ENCODE measurements at places on chromosomes 3 and 15. TPM values are rescaled to one million over a fixed set of nuclear protein-coding genes. Genes with fewer than 3 reads are reported as not detected.

Gene IGSF11
- total RNA-seq, result not detected

Gene XCR1
- not detected for total RNA-seq

Gene CAMK2N2
- total RNA-seq, result 1.4 TPM

Gene UBP1
- 46.1 TPM for total RNA-seq

Gene HDAC11
- 14.8 TPM for total RNA-seq

Gene ZNF774
- total RNA-seq, result 1.7 TPM

Gene EPB42
- not detected for total RNA-seq

Gene KNG1
- not detected for total RNA-seq

Gene P2RY12
- total RNA-seq, result not detected

Gene KLHDC8B
- 28.8 TPM for total RNA-seq

Gene AADACL2
- total RNA-seq, result not detected

Gene RYR3
- not detected for total RNA-seq

Gene CCDC33
- total RNA-seq, result not detected

Data from hair follicular keratinocyte (primary cell).